Left hindlimb (tissue), 1 donor: ENCODE measurements at places on chromosomes 13 and 19.

- DNase-seq: no peak
Observed at GRCh38 chr13:98761126-98761985, 8.9 kb upstream of the SLC15A1 start.

DNA sequence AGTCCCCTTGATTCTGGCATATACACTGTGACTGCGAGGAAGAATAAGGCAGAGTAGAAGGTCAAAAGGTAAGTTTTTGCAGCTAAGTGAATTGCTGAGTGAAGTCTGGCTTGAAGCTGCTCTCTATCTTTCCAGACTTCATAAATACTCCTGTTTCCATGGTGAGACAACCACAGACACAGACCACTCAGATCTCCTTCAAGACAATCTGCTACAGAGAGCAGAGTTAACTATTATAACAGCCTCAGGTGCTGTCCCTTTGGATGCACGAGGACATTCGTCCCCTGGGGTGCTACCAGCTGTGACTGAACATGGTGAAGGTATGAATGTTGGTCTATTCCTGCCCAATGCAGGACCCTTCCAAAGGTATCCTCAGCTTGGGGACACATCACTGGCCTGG is 104.0 kb downstream of the MYCBP2 start:
- DNase-seq: no peak

DNA sequence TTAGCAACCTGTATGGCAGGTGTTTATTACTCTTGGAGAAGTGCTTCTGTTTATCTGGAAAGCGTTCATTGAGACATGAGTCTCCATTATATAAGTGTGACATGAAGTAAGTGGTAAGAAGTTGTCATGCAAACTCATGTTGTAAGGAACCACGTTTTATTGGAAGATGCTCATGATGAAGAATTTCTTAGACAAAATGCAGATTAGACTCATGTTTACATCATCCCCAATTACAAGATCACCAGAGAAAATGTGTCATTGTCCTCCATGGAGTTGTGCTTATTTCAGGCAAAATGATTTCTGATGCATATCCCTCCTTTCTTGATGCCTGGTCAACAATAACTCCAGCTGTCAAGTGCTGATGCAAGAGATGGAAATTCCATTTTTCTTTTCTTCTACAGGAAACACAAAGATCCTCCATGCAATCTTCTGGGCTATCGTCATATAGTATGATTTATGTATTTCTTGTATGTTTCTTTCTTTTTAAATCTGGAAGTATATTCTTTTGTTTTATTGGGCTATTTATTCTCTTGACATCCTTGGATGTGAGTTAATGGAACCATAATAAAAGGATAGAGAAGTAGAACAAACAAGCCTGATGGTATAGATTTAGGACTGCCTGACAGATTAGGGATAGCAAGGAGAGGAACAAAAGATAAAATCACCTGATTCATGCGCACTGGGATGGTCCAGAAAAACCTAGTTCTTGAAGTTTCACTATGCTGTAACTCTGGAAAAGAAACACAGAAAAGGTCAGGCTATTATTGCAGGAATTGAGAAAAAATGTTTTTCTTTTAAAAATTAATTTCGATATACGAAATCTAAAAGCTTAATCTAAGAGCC is 50.7 kb upstream of the DIAPH3 start:
- no peak for DNase-seq

DNA sequence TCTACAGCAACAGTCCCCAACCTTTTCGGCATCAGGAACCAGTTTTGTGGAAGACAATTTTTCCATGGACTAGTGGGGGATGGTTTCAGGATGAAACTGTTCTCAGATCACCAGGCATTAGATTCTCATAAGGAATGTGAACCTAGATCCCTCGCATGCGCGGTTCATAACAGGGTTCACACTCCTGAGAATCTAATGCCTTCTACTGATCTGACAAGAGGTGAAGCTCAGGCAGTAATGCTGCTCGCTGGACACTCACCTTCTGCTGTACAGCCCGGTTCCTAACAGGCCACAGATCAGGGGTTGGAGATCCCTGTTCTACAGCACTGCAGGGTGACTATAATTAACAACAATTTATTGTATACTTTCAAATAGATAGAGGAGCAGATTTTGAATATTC is 21.9 kb downstream of the USP12 start:
- no peak for DNase-seq

DNA sequence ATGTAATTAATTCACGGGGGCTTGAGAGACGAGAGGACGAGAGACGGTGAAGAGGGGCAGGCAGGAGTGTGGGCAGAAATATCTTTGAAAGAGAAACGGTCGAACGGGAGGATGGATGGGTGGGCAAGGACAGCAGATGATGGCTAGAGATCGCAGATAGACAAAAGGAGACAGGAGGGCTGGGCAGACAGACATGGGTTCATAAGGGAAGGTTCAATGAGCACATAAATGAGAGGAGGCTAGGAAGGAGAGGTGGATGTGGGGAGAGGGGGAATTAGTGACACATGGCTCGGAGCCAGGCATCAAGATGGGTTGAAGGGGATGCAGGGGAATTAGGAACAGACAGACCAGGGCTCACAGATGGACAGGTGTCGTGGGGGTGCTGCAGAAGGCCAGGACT is 1.1 kb downstream of the SYT3 start:
- DNase-seq: no peak

DNA sequence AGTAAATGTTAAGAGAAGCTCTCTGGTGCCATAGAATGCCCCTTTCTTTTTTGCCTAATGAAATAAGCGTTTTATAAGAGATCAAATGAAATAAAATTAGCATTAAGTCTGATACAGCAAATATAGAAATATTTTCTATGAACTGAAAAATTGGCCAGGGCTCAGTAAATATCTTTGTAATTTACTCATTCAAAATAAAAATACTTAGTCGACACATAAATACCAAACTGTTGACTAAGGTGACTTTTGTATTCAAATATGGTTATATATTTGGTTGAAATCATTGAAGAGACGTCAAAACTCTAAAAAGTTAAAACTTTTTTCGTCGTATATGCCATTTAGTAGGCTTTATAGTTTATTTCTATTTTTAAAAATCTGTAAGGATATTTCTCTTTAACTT is 25.6 kb downstream of the IPO5 start:
- DNase-seq: no peak

DNA sequence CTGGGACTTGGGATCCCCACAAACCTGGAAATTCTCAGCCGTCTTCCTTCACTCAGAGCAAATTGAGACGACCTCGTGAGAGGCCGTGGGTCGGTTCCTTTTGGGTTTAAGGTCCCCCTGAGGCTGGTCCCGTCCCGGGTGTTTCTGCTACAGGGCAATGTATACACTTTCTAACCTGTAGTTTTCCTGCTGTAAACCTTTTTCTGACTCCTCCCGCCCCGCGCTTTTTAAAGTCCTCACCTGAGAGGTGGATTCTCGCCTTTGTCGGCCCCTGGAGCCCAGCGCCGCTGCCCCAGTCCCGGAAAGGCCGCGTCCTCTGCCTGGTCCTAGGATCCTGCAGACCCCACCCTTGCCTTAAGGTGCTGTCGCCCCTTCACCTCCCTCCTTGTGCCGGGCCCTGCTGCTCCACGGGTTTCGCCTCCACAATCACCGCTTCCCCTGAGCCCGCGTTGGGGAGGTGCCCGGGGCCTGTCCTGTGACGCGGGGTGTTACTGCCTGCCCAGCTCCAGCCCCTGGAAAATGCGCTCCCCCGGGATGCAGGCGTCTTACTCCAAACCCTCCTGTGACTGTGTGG is 391 bp downstream of the ZNF761 start:
- peak; percentile 31 for DNase-seq

- DNase-seq: no peak
Observed at GRCh38 chr13:59766236-59766635, 397.5 kb downstream of the DIAPH3 start.

- no peak for DNase-seq
Observed at GRCh38 chr19:38564981-38565690, 52.6 kb downstream of the MAP4K1 start.

GRCh38 chr13:48594096-48594815 is 59.5 kb upstream of the CYSLTR2 start:
- DNase-seq: no peak

DNA sequence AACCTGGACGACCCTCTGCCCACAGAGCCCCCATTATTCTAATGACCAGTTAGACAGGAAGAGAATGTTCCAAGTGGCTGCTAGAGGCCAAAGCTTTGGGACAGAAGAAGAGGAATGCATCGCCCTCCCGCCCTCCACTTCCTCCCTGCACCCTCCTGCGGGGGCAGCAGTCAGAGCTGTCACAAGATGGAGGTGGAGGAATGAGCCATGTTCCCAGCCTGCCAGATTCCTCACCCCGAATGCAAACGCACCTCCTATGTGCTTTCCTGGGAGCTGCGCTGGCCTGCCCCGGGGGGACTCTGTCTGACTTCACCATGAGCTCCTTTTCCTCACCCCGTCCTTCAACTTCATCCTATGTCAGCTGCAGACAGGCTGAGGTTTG is 1.7 kb downstream of the YJEFN3 start:
- DNase-seq: no peak

DNA sequence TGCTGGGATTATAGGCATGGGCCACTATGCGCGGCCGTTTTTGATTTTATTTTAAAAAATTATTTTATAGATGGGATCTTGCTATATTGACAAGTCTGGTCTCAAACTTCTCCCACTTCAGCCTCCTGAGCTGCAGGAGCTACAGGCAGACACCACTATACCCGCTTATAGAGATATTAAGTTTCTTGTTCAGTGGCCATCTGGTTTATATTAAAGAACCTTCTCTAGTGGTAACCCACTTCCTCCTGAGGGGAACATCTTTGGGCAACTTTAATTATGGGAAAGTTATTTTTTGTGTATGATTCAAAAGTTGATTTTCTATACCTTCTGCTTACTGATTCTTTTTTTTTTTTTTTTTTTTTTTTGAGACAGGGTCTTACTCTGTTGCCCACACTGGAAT is 172.7 kb downstream of the KLF5 start:
- DNase-seq: no peak

GRCh38 chr19:47095476-47096099 is 18.0 kb downstream of the ZC3H4 start:
- DNase-seq: no peak

DNA sequence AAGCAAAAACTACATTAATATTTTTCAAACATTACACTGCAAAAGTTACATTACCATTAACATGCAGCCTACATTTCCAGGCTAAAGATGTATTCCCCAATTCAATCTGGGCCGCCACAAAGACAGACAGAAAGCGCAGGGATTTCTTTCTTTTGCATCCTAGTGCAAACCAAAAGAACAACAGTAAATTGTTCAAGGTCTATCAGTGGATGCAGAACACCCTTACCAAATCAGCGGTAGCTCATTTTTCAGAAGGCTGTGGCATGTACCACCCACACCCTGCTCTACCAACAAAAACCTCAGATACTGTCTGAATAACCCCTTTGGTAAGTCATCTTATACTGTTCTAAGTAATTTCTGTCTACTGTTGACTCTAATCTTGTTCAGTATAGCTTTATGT is 3.6 kb downstream of the TPT1 start:
- no peak for DNase-seq

GRCh38 chr19:6038634-6039405 is 60.9 kb upstream of the RANBP3 start:
- no peak for DNase-seq

GRCh38 chr13:76992548-76993001 is 694 bp downstream of the CLN5 start:
- DNase-seq: peak; percentile 44

DNA sequence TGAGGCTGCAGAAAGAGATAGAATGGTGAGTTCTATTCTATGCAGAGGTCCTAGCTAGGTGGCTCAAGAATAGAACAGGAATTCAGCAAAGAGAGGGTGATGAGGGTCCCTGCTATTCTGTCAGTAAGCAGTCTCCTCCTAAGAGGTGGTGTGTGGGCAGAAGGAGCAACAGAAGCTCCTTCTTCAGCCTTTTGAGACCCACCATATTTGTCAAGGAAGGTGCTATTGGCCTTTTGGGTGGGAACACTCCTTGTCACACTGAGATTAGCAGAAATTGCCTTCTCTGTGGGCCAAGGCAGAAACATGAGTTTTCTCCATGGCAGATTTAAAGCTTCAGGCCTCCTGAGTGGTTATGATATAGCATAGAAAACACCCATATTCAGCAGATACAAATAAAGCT is 39.4 kb upstream of the RAP2A start:
- DNase-seq: no peak

DNA sequence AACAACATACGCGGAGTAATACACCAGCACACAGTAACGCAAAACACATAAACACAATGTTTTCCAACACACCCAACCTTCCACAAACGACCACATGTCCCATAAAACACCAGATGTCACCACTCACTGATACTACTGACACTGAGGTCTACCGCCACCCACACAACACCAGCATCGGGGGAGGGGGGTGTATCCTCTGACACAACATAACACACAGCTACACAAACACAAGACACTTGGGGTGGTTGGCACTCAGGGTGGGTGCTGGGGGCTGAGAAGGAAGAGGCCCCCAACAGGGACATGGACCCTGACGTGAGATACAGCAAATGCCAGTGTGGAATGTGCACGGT is 1.5 kb upstream of the KCNN4 start:
- DNase-seq: no peak

DNA sequence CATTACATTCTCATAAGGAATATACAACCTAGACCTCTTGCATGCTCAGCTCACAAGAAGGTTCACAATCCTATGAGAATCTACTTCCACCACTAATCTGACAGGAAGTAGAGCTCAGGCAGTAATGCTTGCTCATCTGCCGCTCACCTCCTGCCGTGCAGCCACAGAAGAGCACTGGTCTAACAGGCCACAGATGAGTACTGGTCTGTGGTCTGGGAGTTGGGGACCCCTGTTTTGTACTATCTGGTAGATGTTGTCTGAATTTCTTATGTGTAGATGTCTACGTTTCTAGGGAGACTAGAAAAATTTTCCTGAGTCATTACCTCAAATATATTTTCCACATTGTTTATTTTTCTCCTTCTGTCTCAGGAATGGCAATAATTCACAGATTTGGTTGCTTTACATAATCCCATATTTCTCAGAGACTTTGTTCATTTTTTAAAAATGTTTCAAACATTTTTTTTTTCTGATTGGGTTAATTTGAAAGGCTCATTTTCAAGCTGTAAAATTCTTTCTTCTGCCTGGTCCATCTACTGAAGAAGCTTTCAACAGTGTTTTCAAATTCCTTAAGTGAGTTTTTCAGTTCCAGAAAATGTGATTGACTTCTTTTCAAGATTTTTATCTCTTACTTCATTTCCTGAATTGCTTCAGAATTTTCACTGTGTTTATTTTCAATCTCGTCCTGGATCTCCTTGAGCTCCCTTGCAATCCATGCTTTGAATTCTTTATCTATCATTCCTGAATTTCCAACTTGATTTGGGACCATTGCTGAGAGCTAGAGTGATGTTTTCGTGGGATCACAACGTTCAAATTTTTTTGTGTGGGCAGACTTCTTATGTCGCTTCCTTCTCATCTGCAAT is 1322.2 kb downstream of the PCDH9 start:
- no peak for DNase-seq

GRCh38 chr13:45327253-45327955 is 13.6 kb downstream of the TPT1 start:
- DNase-seq: no peak

DNA sequence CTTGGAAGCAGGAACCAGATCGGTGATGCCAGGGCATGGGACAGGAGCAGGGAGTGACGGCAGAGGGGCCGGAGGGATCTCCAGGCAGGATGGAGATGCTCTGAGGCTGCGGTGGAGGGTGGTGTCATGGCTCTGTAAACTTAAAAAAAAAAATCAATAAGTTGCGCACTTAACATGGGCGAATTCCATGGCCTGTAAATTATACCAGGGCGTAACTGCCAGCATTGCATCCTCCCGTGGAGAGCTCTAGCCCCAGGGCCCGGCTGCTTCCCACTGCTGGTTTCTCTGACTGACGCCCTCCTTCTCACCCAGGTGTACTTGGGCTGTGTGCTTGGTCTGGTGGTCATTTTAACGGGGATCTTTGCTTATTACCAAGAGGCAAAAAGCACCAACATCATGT is 8.7 kb downstream of the ATP12A start:
- DNase-seq: no peak

GRCh38 chr13:28489524-28489931 is 5.4 kb downstream of the FLT1 start:
- no peak for DNase-seq
